ENCODE measurements at places on chromosomes 16 and 17.

GRCh38 chr17:9944704-9945103 is 39.6 kb upstream of the RCVRN start:
- DNase-seq, result no peak

DNA sequence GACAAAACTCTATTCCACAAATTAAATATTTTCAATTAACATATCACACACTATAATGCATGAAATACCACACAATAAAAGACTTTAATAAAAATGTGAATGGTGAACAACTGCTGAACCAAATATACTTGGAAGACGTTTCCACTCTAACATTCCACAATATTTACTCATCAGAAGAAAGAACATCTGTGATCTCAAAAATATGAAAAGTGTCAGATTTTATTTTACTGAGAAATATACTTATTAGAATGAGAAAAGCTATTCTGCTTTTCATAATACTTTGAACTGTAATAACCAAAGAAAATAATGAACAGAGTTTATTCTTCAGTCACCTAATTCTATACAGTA is 181.8 kb upstream of the AXIN2 start:
- DNase-seq, result no peak

- DNase-seq, result no peak
Observed at GRCh38 chr17:36943250-36944191, 5.2 kb upstream of the AATF start.

DNA sequence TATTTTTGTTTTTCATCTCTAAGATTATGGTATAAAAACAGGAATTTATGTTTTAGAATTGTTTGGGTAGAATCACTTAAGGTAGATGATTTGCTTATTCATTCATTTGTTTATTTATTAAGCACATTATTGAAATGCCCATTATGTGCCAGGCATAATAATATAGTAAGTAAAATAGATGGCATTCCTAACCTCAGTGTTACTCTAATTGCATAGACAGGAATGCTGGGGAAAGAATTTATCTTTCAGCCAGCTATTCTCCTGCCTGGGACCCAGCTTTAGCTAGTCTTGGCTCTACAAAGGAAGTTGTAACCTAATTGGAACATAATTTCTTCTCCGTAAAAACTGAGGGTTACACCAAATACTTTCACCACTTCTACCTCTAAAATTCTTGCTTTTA is 44.6 kb downstream of the NFAT5 start:
- DNase-seq, result no peak

DNA sequence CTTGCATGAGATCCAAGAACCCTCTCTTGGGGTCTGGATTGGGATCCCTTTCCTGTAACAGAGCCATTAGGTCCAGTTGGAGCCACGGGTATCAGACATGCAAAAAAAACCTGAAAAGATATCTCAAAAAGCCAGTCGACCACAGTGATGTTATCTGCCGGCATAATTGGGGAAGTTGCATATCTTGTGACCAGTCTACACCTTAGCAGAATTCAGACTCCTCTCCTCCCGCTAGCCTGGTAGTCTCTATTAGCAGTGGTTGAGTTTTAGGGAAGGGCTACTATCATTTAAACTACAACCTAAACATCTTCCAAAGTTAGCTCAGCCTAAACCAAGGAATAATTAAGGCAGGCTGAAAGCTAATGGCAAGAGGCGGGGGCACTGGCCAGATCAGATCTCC is 16.2 kb upstream of the PSMD7 start:
- DNase-seq, result no peak

- peak; percentile 87 for DNase-seq
Observed at GRCh38 chr16:180681-181564, 664 bp downstream of the HBQ1 start.

DNA sequence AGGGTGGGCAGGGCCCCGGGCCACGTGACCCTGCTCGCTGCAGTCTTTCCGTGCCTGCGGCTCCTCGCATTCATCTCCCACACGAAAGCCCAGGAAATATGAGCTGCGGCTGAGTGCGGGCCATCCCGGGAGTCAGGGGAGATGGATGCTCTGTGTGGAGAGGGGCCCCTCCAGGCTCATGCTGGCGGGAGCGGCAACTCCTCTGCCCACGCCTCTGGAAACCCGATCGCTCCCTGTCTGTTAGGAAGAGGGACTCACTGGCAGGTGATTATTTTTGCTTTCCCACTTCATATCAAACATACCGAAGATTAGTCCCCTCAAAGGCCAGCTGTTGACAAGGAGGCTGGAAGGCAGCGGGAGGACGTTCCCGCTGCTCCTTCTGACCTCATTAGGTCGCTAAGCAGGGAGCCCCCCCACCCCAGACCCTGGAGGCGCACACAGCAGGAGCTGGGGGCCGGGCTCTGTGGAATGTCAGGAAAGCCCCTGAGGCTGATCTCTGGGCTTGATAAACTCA is 228.5 kb downstream of the FOXL1 start:
- DNase-seq, result no peak

Data from activated CD4-positive, CD25-positive, alpha-beta regulatory T cell treated with anti-CD3 and anti-CD28 coated beads, Interleukin-2, amount 50 U/mL, for 72 hours (primary cell).